ENCODE measurements at places on chromosomes 6 and 20. TPM values are rescaled to one million over a fixed set of nuclear protein-coding genes. Genes with fewer than 3 reads are reported as not detected.

DNA sequence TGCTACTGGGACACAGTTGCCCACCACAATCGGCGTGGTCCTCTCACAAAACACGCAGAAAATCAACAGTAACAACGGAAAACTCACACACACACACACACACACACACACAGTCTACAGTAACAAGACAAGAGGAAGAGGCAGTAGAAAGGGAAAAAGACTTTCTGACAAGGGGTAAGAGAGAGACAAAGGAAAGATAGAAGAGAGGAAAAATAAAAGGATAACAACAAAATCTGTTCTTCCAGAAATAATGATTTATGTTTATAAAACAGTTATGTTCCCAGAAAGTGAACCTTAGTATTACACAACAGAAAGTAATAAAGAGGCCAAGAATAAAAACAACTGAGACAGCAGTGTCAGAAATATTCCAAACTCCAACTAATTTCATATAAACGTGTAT is 2.9 kb downstream of the RANBP9 start:
- DNase-seq = no peak

DNA sequence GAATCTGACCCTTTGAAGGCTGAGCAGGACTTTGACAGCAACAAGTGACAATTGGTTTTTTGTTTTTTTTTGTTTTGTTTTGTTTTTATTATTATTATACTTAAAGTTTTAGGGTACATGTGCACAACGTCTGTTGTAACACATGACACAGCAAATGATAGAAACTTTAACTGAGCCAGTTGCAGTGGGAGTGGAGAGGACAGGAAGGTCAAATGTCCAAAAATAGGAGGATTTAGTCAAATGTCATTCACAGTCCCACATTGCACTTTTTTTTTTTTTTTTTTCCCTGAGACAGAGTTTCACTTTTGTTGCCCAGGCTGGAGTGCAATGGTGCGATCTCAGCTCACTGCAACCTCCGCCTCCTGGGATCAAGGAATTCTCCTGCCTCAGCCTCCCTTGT is 223.0 kb downstream of the HIVEP2 start:
- no peak for DNase-seq

The SLC18B1 gene
- total RNA-seq = 7.3 TPM

DNA sequence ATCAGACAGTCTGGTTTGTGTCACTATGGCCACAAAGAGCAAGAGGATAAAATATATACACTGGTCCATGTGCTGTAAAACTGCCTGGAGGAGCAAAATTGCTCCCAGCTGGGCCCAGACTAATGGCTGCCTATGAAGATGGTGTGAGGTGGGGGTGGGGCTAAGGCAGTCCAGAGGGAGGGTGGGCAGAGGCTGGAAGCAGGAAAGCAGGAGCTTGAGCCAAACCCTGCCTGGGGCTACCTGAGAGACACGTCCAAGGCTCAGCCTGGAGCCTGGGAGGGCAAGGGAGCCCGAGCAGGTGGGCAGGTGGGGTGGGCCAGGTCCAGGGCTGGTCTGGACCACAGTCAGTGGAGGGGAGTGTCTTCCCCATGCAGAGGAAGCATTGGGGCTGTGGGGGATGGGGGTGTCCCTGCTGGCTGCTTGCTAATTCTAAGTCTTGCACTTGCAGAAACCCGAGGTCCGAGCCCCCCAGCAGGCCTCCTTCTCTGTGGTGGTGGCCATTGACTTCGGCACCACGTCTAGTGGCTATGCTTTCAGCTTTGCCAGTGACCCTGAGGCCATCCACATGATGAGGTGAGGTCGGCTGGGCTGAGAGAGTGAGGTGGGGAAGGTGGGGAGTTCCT is 9.5 kb downstream of the HSPA12B start:
- DNase-seq = no peak

The SAMD3 gene
- total RNA-seq = 0.52 TPM

GRCh38 chr6:44725070-44725469 is 337.6 kb downstream of the CDC5L start:
- no peak for DNase-seq

DNA sequence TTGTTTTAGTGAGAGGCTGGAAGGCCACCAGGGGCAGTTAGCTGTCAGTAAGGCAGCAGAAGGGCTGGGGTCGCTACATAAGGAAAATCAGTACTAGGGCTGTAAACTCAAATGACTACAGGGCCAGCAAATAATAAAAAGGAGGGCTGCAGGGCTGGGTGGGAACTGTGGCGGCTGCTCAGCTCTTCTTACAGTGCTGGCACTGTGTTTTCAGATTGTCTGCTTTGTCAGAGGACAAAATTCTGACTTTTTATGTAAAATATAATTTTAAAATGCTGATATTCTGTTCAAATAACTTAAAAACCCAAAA is 23.2 kb downstream of the HLA-A start:
- no peak for DNase-seq

The EFCAB8 gene
- total RNA-seq = not detected

DNA sequence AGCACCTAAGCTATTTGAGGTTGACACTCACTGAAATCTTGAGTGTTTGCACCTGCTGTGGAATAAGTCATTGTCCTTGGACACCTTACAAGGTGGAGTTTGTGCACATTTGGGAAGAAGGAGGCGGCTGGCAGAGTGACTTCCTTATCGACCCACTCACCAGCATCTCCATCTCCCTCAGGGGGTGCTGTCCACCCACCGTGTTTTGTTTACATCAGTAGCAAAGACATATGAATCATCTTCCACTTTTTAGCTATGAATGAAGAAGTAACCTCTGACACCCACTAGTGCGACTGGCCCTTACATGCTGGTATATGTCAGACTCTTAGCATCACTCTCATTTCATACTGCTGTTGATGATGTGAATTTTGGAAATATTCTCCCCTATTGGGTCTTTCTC is 119.5 kb upstream of the SGK1 start:
- DNase-seq = no peak

- no peak for DNase-seq
Measured at GRCh38 chr20:23248461-23248882, 102.1 kb upstream of the NXT1 start.

The ENPP5 gene
- 8.8 TPM for total RNA-seq

The IMPG1 gene
- not detected for total RNA-seq

DNA sequence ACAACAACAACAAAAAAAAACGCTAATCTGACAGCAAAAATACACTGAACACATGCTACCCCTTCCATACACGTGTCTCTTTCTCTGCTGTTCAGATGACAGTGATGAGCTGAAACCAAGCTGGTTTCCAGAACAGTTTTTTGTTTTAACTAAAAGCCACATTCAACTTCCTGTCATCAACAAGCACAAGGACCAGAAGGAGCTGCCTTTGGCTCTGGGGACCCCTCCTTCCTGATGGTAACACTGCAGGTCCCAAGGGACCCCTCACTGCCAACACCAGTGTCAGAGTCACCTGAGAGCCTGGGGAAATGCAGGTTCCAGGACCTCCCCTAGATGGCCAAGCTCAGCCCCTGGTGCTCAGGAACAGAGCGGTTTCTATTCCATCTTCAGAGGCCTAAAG is 6.0 kb downstream of the CST7 start:
- DNase-seq = peak; percentile 6

DNA sequence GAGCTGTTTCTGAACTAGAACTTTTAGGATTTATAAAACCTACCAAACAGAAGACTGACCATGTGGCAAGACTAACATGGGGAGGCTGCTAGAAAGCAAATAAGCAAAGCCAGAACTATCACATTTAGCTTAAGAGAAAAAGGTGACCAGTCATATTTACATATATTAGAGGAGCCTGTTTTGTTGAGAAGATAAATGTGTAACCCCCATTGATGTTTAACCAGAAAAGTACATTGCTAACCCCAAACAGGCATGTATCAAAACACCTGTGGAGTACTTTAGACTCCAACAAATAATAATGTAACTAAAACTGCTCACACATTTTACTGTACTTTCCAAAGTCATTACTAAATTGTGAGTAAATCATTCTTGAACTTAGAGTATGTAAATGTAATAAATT is 35.0 kb downstream of the AKIRIN2 start:
- no peak for DNase-seq

- DNase-seq = no peak
Measured at GRCh38 chr6:52966101-52966500, 29.0 kb downstream of the GSTA4 start.

- no peak for DNase-seq
Measured at GRCh38 chr6:28543651-28544610, 18.2 kb downstream of the GPX5 start.

- DNase-seq = no peak
Measured at GRCh38 chr20:22929661-22930060, 105.5 kb upstream of the SSTR4 start.

DNA sequence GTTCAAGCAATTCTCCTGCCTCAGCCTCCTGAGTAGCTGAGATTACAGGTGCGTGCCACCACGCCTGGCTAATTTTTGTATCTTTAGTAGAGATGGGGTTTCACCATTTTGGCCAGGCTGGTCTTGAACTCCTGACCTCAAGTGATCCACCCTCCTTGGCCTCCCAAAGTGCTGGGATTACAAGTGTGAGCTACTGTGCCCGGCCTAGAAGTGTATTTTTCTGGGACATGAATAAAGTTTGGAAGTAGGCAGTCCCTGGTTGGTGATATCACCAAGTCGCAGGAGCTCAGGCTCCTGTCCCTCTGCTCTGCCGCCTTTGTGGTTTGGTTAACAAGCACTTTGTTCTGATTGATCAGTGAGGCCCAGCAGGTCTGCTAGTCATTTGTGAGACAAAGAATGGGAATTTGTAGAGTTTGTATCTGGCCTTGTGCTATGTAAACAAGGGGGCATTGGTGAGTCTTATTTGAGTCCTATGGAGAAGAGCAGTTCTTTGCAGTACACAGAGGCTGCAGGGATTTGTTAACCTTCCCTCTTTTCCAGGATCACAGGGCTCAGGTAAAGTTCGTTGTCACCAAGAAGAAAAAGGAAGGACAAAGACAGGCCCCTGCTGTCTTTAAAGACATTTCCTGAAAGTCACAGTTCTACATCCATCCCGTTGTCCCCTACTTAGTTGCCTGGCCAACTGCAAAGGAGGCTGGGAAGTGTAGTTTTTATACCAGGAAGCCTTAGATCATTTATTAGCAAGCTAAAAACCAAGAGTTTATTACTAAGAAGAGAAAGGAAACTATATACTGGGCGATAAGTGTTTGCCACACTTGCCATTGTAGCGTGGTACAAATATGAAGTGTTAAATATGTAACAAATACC is 13.1 kb downstream of the MTHFD1L start:
- no peak for DNase-seq

GRCh38 chr20:6708010-6708409 is 59.5 kb upstream of the BMP2 start:
- DNase-seq = peak; percentile 74

The JPH2 gene
- total RNA-seq = 1.6 TPM

DNA sequence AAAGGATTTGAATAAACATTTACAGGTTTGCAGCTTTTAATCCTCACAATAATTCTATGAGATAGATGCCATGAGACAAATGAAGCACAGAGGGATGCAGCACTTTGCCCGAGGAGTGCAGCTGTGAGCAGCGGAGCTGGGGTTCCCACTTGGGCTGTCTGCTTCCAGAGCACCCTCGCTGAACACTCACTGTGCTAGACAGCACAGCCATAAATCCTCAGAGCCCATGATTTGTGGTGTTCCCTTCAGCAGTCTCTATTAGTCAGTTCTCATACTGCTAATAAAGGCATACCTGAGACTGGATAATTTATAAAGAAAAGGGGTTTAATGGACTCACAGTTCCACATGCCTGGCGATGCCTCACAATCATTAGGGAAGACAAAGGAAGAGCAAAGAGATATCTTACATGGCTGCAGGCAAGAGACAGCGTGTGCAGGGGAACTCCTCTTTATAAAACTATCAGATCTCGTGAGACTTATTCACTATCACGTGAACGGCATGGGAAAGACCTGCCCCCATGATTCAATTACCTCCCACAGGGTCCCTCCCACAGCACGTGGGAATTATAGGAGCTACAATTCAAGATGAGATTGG is 25.3 kb upstream of the CTAGE9 start:
- no peak for DNase-seq

- DNase-seq = no peak
Measured at GRCh38 chr20:48454671-48455490, 372.9 kb downstream of the PREX1 start.

DNA sequence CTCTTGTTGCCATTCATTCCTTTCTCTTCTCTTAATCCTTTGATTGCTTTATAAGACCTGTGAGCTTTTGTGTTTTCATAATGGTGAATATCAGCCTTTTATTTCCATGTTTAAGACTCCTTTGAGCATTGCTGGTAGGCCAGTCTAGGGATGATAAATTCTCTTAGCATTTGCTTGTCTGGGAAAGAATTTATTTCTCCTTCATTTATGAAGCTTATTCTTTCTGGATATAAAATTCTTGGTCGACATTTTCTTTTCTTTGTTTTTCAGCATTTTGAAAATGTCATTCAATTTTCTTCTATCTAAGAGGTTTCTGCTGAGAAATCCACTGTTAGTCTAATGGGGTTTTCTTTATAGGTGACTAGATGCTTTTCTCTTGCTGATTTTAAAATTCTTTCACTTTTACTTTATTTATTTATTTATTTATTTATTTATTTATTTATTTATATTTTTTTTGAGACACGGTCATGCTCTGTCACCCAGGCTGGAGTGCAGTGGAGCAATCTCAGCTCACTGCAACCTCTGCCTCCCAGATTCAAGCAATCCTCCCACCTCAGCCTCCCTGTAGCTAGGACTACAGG is 15.0 kb downstream of the ARFGEF3 start:
- DNase-seq = no peak

DNA sequence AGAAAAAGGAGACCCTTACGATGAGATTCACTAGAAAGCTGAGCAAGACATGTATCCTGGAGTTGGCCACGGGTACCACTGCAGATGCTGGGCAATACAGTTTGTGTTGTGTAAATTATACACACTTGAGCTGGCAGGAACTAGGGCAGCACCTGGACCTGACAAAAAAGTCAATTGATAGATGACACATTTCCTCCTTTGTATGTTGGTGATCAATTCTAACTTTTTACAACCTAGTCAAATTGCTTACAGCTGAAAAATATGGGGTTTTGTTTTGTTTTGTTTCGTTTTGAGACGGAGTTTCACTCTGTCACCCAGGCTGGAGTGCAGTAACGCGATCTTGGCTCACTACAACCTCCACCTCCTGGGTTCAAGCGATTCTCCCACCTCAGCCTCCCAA is 108.9 kb downstream of the UST start:
- no peak for DNase-seq

GRCh38 chr6:99330159-99330558 is 19.3 kb downstream of the FAXC start:
- DNase-seq = peak; percentile 54

The ID4 gene
- 53.7 TPM for total RNA-seq

- no peak for DNase-seq
Measured at GRCh38 chr6:79717989-79718388, 86.9 kb downstream of the SH3BGRL2 start.
